ENCODE measurements at places on chromosomes 2 and 18.

DNA sequence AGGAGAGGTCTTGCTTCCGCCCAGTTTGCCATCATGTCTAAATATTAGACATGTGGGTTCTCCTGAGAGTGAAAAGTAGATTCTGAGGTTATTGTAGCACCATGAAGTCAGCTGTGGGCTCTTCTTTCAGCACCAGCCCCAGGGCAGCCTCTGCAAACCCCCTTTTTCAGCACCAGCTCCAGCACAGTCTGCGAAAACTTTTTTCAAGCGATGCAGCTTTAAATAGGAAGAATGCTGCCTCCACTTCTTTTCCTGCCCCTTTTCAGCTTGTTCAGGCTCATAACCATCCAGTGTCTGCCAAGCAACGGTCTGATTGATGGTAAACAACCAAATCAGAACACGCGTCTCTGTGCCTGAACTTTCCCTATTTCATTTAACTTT, at the start of gene COL5A2:
TSS of gene COL5A2 (minus strand) at position 192 of the 381 bp plus-strand sequence. CDS start at position 35, 157 bp downstream.
- DNase-seq: no peak

GRCh38 chr18:34932792-34933466, 108.3 kb upstream of the MAPRE2 start:
- DNase-seq: no peak

DNA sequence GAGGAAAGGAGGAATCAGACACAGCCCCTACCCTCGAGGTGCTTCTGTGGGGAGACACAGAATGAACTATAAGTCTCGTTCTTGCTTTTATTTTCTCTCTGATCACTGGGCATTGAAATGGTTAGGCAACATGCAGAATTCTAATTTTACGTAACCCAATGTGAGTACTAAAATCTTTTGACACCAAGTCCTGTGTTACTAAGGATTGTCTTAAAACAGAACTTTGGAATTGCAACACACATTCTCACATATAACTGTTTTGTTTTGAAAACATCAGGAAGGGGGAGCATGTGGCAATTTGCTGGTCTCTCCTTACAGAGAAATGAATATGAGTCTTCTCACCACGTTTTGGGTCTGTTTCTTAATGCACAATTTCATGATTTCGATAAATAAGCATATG, 23.6 kb upstream of the SULT1C4 start:
- DNase-seq: no peak

DNA sequence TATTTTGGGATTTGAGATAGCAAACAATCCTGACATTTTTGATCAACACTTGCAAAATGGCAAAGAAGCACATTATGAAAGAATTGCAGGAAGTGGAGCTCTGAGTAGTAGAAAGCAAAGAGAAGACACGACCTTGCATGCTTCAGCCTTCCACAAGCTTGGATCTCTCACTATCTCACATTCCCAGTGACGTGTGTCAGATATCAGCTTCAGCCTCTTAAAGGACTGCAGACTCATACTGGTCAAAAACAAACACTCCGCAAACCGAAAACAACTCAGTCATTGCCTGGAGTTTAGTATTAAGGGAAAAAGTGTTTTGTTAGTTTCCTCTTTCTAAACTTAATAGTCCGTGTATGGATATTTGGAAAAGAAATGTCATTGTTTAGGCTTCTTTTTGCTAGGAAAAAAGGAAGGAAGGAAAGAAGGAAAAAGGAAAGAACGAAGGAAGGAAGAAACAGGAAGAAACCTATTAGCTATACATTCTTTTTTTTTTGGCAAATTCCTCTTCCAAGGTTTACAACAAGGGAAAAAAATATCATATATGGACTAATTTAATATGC, 32.6 kb upstream of the SLC40A1 start:
- DNase-seq: peak; percentile 21

DNA sequence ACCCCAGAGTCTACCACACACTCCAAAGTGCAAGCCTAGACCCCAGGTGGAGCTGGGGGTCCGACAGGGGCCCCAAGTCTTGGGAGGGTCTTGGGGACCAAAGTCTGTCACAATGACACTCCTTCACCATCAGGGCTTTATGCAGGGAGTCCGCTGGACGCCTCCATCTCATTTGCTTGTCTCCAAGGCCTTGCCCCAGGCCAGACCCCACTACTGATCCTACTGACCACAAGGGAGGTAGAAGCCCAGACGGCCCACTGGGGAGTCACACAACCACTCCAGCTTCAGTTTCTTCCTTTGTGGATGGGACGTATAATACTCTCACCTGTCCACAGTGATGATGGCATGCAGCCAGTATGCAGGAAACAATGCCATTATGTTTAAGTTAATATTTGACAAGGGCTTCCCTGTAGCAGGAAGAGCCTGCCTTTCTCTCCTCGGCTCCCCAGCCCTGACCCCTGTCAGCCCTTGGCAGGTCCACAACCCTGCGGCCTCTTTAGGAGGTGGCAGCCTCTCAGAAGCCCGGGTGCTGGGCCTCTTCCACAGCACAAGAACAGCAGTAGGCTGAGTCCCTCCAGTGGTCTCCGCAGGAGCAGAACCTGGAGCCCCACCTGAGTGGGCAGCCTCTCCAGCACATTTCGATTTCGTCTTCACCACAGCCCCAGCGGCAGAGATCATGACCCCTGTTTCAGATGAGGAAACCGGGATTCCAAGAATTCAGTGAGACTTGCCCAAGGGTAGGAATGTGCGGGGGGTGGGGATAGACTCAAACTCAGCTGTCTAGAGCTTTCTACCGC, 6.5 kb downstream of the BIN1 start:
- no peak for DNase-seq

DNA sequence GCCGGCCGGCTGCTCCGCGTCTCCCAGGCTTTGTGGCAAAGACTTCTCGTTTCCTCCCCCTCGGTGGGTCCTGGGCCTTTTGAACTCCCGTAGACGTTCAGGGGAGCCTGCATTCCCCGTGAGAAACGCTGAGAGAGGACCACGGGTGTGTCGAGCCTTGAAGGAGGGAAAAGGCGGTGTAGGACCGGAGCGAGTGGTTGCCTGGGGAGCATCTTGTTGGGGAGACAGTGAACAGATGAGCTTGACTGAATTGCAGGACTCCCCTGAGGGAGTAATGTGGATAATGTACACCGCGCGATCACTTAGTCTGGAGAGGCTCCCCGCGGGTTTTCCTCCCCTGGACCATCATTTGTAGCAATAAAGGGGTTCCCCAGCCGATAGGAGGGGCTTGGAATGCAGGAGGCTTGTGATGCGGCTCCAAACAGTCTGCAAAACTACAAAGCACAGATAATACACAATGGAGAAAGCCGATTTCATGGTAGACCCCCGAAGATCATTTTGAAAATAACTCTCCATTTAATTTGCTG, 769 bp downstream of the ALMS1 start:
- DNase-seq: no peak

DNA sequence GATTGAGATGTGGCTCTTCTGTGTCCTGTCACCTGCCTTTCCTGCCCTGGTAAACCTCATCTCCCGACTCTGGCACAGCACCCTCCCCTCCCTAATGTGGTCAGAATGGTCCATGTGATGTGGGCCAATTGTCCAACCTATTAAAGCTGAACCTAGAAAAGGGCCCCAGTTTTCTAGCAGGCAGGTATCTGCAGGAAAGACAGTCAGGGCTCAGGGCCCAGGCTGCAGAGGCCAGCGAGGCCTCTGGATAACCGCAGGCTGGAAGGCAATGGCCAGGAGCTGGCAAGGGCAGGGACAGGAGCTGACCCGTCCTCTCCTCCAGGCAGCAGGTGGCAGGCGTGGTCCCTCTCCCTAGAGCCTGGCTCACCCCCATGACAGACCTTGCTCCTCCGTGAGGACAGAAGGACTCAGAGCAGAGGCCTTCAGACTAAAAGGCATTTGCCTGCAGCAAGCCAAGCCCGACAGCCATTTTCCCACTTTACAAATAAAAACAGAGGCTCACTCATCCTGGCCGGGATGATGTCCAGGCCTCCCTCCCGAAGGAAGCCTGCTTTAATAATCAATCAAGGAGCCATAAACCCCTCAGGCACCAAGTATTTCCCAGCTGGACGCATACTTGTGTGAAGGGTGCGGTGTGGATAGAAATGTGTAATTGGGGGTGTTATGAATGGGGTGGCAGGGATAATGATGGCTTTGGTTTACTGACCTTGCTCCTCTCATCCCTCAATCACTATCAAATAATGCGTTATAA, 107.1 kb downstream of the TWIST2 start:
- DNase-seq: no peak

DNA sequence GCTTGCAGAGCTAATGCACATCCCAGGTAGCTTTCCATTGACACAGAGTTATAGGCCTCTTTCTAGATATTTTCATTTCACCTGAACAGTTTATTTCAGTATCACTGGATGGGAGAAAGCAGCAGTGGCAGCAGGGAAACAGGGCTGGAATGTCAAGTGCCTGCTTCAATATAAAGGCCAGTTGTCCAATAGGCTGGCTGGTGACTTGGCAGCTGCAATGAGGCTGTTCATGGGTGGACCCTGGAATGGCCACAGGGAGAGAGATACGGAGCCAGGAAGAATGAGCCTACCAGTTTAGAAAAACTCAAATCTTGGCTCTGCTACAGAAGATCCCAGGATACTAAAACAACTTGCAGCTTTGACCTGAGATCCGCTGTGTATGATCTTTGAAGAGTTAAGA, 185.0 kb downstream of the BCL11A start:
- DNase-seq: no peak

DNA sequence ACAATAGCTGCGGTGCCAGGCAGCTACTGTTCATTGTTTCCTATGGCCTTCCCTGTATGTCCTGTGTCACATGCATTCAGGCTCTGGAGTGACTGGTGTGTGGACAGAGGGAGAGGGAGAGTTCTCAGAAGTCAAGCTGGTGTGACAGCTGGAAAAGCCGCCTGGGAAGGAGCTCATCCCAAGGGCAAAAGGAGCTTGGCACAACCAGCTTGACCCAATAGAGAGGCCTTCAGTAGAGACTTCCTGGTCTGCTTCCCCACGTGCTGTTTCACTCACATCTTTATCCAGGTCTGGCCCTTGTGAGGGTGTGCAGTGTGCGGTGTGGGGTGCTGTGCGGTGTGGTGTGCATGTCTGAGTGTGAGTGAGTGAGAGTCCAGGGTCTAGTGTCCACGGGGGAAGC, 11.1 kb upstream of the NT5DC4 start:
- DNase-seq: no peak

DNA sequence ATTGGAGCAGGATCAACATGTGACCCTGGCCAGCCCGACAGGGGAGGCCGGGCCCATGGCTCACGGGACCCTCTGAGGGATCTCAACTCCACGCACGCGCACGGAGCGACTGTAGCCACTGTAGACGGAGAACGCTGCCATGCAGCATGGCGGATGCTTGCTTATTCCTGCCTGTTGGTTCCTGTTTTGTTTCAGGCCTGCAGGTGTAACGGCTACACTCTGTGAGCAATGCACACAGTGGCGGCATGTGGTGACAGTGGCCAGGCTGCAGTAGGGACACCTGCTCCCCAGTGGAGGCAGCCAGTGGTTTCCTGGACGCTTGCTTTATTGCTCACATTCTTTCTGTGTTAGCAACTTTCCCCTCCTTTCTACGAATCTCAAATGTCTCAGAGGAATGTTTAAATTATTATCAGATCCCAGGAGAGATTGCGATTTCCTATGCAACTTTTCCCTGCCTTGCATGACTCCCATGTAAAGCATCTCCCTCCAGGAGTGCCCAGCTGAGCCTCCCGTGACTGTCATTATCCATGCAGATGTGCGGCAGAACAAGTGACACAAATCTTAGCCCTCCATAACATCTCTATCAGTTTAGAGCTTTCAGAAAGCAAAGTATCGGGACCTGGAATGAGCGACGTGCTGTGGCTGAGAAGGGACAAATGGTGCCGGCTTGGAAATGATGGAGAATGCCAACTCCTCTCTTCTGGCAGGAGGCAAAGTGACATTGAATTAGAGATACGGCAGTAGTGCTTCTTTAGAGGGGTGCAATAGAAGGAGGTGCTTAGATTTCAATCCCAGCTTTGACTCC, 209.7 kb downstream of the ASB1 start:
- no peak for DNase-seq

- no peak for DNase-seq
These were observed 123.0 kb downstream of the TTC27 start for GRCh38 chr2:32750880-32751279.

DNA sequence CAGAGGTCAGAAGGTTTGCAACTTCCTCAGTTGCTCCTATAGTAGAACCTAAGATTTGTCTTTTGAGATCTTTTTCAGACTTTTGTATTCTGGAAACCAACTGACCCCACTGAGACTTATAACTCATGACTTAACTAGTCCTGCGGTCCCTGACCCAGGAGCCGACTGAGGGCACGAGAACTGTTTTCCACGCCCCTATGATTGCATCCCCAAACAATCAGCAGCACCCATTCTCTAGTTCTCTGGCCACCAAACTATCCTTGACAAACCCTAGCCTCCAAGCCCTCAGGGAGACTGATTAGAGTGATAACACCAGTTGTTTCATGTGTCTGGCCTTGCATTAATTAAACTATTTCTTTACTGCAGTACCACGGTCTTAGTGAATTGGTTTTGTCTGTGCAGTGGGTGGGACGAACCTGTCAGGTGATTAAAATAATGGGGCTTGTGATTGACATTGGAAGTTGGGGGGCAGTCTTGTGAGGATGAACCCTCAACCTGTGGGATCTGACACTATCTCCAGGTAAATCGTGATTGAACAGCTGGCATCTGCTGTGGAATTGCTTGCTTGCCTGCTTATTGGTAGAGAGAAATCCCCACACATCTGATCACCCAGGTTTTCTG, 95.7 kb downstream of the B3GNT2 start:
- no peak for DNase-seq

- DNase-seq: no peak
These were observed 37.4 kb downstream of the CHN1 start for GRCh38 chr2:174967691-174968260.

DNA sequence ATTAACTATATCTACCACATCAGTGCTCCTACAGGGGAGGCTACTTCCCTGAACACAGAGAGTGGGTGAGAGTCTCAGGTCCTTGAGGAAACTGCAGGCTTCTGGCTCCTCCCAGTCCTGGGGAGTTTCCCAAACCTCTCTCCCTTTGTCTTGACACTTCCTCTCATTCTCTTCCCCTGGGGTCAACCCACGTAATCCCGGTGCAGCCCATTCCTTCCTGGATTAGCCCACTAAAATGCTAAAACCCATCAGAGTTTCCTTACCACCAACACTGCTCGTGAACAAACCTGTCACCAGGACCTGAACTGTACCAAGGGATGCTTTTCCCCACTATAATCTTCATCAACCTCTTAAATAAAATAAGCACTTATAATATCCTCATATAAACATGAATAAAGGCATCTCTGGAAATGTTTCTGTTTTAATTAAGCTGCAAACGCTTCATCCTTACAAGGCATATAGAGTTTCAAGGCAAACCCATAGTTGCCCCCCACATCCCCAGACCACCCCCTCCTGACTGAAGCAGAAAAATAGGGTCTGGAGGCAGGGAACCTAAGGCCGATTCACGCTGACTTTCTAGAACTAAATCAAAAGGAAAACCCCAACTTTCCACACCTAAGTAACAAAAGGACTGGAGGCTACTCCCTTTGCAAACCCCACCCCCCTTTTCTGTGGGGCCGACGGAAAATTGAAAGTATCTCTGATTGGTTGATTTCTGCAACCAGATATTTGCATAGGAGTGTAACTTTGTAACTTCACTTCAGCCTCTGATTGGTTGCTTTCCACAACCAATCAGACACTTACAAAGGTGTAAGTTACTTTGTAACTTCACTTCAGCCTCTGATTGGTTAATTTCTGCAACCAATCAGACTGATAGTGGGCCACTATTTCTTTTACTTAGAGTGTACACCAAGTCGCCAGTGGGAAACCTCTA, 19.0 kb downstream of the TMSB10 start:
- DNase-seq: no peak
